ENCODE measurements at places on chromosomes 2 and 18.

DNA sequence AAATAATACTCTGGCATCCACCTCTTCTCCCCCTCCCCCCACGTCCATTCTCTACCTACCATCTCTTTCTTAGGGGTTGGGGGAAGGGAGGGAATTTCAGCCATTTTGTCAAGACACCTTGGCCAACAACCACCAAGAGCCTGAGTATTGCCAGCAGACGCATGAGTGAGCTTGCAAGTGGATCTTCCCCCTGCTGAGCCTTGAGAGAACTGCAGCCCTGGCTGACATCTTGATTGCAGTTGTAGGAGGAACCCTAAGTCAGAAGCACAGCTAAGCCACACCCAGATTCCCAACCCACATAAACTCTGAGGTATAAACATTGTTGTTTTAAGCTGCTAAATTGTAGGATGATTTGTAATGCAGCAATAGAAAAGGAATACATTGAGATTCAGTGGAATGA, 165.6 kb downstream of the TMEFF2 start:
- no peak for DNase-seq

- DNase-seq: no peak
Observed at GRCh38 chr2:197198890-197199289, 111.7 kb downstream of the ANKRD44 start.

GRCh38 chr2:219947575-219947974, 320.1 kb downstream of the SLC4A3 start:
- DNase-seq: no peak

DNA sequence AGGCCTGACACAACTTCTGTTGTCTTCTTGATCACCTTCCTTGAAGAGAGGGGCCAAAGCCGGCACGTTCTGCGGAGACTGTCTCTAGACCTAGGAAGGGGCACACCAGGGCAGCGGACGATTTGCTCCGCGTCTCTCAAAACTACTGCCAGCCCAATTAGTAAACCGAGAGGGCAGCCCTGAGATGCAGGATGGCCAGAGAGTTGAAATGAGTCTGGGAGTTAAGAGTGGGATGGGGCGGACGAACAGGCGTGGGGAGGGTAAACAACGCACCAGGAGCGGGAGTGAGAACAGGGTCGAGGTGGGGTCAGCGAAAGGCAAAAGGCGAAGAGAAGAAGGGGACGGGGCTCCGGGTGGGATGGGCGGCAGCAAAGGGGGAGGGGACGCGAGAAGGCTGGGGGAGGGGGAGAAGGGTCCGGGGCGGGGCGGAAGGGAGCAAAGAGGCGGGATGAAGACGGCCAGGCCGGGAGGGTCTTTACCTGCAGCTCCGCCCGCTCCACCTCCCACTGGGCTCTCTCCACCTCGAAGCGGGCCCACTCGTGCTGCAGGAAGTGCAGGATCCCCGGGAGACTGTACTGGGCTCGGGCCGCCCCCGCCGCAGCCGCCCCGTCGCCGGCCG, 476 bp downstream of the STRN start:
- no peak for DNase-seq

- DNase-seq: no peak
Observed at GRCh38 chr2:168132389-168132788, 115.0 kb downstream of the STK39 start.

- no peak for DNase-seq
Observed at GRCh38 chr2:44836174-44836573, 105.3 kb upstream of the SIX3 start.

DNA sequence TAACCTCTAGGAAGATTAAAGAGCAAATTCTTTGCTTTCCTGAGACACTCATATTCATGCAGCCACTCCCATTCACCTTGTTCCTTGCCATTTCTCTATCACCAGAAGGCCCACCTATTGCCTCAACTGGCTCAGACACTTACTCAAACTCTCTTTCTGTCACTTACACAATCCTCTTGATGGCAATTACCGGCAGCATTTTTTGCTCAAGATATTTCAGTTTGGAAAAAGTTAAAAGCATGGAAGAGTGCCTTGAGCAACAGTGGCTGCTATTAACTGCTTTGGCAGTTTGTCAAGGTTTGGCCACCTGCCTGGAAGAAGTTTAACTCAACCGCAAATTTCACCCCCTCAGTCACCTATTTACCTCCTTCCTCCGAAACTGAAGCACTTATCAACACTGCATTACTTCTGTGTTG, 1104.0 kb upstream of the PIK3C3 start:
- DNase-seq: peak; percentile 40

DNA sequence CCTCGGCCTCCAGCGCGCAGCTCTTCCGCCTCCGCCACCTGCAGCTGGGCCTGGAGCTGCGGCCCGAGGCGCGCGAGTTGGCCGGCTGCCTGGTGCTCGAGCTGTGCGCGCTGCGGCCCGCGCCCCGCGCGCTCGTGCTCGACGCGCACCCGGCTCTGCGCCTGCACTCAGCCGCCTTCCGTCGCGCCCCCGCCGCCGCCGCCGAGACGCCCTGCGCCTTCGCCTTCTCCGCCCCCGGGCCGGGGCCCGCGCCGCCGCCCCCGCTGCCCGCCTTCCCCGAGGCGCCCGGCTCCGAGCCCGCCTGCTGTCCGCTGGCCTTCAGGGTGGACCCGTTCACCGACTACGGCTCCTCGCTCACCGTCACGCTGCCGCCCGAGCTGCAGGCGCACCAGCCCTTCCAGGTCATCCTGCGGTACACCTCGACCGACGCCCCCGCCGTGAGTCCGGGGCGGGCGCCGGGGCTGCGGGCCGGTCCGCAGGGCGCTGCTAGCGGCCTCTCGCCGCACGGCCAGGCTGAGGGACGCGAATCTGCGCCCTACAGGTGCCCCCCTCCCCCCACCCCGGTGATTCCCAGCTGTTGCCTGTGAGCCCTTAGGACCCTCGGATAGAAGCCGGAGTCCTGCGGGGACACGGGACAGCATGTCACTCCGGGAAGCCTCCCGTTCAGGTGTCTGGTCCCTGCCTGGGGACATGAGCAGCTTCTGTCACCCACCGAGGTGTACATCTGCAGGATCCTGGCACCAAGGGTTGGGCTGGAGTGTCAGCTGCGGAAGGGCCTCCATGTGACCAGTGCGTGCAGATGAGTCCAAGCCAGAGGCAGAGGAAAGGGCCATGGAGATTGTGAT, 616 bp downstream of the RNPEPL1 start:
- DNase-seq: peak; percentile 9

GRCh38 chr2:138071720-138072719, 107.7 kb downstream of the HNMT start:
- peak; percentile 40 for DNase-seq

- no peak for DNase-seq
Observed at GRCh38 chr2:170368370-170368769, 190.4 kb downstream of the MYO3B start.

GRCh38 chr18:73684647-73685046, 463.0 kb downstream of the FBXO15 start:
- no peak for DNase-seq

DNA sequence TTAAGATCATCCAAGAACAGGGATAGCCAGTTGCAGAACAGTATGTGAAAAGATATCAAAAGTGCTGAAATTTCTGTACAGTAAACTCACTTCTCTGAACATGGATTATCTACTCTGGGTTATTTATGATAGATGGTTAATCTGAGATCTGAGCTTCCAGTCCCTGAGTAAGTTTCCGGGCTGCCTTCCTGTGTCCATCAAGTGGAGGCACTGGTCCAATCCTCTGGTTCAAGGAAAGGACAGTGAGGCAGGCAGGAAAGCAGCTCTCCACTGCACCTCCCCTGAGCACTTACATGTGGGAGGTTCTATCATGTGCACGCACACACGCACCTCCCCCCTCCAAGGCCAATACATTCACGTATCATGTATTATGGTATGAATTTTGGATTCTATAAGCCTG, 32.5 kb downstream of the GPR45 start:
- DNase-seq: no peak

DNA sequence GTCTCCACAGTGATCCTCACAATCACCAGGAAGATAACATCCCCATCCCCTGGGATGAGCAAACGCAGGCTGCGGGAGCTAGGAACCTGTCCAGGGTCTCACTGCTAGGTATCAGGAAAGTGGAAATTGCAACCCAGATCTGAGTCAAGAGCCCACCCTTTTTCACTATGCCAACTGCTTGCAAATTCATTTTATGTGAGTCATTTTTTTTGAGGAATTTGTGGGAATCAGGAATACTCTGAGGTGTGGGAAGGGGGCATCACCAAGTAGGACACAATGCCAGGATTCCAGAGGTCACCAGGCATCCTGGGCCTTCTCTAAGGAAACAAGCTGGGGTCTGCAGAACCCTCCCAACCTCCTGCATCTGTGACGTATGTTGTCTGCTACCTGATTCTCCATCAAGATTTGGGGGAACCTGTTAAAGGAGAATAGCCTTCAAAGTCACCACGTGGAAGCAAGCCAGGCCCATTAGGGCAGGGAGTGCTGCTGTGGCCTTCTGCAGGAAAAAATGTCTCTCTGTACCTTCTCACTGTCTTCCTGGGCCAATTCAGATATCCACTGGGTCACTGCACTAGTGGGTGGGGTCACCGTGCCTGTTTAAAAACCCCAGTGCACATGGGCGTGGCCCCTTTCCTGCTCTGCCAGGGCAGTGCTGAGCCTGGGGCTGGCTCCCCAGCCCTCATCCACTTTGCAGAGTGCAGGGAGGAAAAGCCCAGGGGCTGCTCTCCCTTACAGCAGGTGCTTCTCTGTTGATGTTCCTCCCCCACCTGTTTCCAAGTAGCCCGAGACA, 50.2 kb downstream of the MCFD2 start:
- DNase-seq: no peak

GRCh38 chr2:174888146-174888545, 117.0 kb downstream of the CHN1 start:
- DNase-seq: no peak

DNA sequence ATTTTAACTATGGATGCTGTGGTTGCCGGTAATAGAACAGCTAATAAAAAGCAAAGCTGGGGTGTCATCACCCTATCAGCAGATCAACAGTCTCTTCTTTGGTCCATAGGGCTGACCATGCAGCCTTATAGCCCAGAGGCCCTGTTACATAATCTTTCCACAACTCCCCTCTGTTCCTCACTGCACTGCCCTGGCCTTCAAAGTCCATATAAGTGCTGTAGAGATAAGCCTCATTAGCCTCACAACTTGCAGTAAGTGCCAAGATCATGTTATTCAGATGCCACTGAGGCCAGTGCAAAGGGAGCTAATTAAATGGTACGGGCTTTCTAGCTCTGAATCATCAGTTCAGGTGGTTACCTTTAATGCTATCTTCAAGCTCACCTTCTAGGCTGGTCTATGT, 89.7 kb upstream of the CXCR4 start:
- no peak for DNase-seq

- DNase-seq: no peak
Observed at GRCh38 chr2:15747603-15748471, 156.2 kb downstream of the DDX1 start.

DNA sequence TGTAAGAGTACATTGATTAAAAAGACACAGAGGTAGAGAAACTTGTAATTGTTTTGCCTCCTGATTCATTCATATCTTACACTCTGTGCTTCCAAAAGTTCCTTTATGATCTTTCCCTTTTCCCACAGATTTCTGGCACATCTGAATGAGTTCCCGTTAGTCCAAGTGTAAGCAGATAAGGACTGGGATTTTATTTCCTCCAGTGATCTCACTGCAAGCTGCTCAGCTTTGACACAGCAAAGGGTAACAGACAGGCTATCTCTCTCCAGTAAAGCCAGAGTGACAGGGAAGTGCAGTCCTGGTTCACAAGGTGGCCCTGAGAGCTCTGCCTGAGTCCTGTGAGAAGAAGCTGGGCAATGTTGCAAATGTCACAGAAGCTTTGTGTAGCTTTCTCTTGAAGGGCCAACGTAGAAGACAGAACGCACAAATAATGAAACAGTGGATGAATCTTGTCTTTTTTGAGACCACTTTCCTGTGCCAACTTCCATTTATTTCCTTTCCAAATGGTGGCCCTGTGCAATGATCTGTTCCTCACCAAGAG, 32.5 kb upstream of the KCNE4 start:
- no peak for DNase-seq

DNA sequence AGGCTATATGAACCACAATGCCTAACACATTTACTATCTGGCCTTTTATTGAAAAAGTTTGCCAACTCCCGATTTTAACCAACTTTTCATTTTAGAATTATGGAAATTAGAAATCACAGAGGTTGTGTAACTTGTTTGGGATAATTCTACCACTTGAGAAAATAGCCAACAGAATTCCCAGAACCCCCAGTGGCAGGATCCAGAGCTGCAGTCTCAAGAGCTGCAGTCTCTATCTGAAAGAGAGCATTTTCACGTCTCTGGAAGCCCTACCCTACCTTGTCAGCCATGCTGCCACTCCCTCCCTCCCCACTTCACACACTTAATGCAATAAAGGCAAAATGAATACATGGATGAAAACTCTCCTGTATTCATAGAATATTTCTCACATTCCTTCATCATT, 23.4 kb upstream of the TSPYL6 start:
- DNase-seq: no peak

DNA sequence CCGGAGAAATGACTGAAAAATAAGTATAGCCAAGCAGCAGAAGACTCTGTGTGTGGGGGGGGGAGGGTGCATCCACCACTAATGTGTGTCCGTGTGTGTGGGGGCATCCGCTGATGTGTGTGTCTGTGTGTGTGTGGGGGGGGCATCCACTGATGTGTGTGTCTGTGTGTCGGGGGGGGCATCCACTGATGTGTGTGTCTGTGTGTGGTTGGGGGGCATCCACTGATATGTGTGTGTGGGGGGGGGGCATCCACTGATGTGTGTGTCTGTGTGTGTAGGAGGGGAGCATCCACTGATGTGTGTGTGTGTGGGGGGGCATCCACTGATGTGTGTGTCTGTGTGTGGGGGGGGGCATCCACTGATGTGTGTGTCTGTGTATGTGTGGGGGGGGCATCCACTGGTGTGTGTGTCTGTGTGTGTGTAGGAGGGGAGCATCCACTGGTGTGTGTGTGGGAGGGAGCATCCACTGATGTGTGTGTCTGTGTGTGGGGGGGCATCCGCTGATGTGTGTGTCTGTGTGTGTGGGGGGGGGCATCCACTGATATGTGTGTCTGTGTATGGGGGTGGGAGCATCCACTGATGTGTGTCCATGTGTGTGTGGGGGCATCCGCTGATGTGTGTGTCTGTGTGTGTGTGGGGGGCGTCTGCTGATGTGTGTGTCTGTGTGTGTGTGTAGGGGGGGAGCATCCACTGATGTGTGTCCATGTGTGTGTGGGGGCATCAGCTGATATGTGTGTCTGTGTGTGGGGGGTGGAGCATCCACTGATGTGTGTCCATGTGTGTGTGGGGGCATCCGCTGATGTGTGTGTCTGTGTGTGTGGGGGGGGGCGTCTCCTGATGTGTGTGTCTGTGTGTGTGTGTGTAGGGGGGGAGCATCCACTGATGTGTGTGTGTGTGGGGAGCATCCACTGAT, 125.0 kb downstream of the NFATC1 start:
- no peak for DNase-seq

- DNase-seq: no peak
Observed at GRCh38 chr2:28557389-28558131, 61.7 kb downstream of the PLB1 start.

DNA sequence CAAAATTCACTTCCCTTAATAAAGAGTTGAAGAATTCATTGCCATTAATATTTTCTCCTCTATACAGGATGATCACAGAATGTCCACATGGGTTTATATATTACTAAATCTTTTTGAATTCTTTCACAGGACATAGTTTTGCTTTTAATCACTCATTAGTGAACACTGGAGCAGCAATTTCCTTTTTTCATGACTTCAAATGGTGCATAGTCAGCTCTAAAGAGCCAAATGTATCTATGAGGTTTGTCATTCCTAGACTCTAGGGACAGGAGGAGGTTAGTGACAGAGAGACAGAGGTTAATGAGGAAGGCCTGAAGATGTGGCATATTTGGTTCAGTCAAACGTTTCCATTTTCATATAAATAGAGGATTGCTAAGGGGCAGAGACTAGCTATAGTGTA, 111.8 kb downstream of the FSHR start:
- DNase-seq: no peak

Measured in NCI-H2107 (cell line).